ENCODE measurements at places on chromosomes 5 and 9. TPM values are rescaled to one million over a fixed set of nuclear protein-coding genes. Genes with fewer than 3 reads are reported as not detected.
A peak's percentile ranks its signal among the peaks of the same experiment; 100 is the strongest.

- no peaks in the 10 kb centered on the region for H3K36me3 ChIP-seq
- no peak overlapping the region for H3K27ac ChIP-seq
- peaks cover 19% of the 10 kb centered on the region for H3K4me1 ChIP-seq
- no peaks in the 10 kb centered on the region for H3K27me3 ChIP-seq
- H3K4me3 ChIP-seq = no peak overlapping the region
- peak; percentile 55 for DNase-seq
These were observed 52.6 kb upstream of the TNC start for GRCh38 chr9:115170358-115171073.

- no peak overlapping the region for H3K27ac ChIP-seq
- H3K4me1 ChIP-seq = no peaks in the 10 kb centered on the region
- no peaks in the 10 kb centered on the region for H3K27me3 ChIP-seq
- no peak overlapping the region for H3K4me3 ChIP-seq
- no peaks in the 10 kb centered on the region for H3K36me3 ChIP-seq
These were observed 64.0 kb upstream of the PLCXD3 start for GRCh38 chr5:41574391-41574790.

The PCDHB2 gene
- 44.3 TPM for total RNA-seq

GRCh38 chr9:89513837-89514236, 15.9 kb upstream of the SEMA4D start:
- H3K4me1 ChIP-seq = no peaks in the 10 kb centered on the region
- no peak overlapping the region for H3K4me3 ChIP-seq
- H3K27me3 ChIP-seq = peaks cover 3% of the 10 kb centered on the region

The SAXO1 gene
- total RNA-seq = 0.10 TPM

DNA sequence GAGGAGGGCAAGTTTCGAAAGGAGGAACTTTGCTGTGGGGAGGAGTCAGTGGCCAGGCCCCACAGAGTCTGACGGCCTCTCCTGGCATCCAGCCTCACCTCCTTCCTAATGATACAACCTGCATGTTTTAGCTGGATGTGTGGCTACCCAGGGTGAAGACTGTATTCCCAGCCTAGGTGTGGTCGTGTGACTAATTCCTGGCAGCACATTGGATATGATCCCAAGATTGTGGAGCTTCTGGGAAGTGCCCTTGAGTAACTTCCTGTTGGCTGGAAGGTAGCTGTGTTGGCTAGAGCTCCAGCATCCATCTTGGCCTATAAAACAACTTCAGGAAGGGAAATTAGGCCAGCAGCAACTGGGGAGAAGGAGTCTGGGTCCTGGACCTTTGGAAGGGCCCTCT, 19.0 kb upstream of the LPCAT1 start:
- H3K4me3 ChIP-seq = no peak overlapping the region
- H3K4me1 ChIP-seq = no peaks in the 10 kb centered on the region
- no peaks in the 10 kb centered on the region for H3K36me3 ChIP-seq
- H3K27me3 ChIP-seq = peaks cover 11% of the 10 kb centered on the region
